ENCODE measurements at places on chromosomes 3 and 15.

GRCh38 chr15:92645051-92645631 is 10.4 kb downstream of the FAM174B start:
- no peak for DNase-seq

DNA sequence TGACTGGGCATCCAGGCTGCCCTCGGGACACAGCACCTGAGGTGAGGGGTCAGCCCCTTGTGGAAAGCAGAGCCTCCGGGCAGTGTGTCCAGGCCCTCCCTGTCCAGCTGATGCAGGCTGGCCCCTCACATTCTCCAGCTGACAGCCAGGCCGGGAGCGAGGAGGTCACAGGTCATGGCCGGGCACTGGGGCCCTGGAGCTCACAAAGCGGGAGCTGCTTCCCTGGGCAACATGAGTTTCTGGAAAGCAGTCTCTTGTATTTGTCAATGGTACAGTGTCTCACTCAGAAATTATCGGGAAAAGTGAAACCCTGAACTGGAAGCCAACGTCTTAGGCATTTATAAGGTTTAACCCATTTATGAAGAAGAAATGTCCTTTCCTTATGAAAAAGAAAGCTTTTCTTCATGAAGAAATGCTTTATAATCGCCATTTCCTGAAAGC is 118.5 kb downstream of the OPA1 start:
- DNase-seq = no peak

- DNase-seq = no peak
Measured at GRCh38 chr3:37859908-37860199, 1.8 kb upstream of the CTDSPL start.

GRCh38 chr3:152176241-152176640 is 92.5 kb upstream of the MBNL1 start:
- no peak for DNase-seq

GRCh38 chr3:48460517-48460902 is 14.0 kb downstream of the ATRIP start:
- no peak for DNase-seq

- peak; percentile 70 for DNase-seq
Measured at GRCh38 chr15:20356444-20356910, 185.1 kb downstream of the GOLGA6L6 start.

DNA sequence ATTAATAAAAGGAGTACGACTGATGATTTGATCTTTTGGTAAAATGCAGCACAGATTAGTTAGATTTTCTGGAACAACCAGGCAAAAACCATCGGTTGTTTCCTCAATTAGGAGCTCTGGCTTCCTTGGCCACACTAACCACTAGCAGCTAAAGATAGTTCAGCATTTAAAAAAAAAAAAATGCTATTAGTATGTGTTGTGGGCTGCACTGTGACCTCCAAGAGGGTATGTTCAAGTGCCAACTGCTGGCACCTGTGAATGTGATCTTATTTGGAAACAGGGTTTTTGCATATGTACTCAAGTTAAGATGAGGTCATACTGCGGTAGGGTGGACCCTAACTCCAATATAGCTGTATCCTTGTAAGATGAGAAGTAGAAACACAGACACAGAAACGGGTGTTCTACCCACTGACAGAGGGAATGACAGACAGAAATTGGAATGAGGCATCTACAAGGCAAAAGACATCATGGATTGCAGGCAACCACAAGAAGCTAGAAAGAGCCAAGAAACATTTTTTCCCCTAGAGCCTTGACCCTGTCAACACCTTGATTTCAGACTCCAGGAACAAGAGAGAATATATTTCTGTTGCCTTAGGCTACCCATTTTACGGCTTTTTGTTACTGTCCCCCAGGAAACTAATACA is 534.6 kb upstream of the ROBO2 start:
- DNase-seq = no peak

DNA sequence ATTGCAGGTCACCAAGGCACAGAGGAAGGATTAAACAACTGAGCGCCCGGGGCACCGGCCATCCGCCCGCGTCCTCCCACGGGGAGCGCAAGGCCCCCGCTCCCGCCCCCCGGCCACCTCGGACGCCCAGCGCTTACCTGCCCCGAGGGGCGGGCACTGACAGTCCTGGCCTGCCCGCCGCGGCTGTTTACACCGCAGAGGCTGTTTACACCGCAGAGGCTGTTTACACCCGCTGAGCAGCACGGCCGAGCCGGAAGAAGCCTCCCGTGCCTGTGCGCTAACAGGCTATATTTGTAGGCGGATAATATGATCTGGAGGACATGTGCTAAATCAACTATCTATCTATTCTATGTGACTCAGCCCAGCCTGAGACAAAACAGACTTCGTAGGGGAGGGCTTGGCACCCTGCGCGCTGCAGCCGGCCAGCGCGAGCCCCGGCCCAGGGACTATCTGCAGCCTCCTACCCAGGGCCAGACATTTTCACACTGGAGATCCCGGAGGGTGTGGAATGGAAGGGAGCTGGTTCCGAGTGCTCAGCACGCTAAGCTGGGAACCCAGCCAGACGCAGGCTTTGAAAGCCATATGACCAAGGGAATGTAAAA is at the start of gene LRRC2:
LRRC2 (minus strand) TSS at position 263 of the 602 bp plus-strand sequence. CDS start 14,711 bp downstream, outside the sequence.
- DNase-seq = peak; percentile 33

DNA sequence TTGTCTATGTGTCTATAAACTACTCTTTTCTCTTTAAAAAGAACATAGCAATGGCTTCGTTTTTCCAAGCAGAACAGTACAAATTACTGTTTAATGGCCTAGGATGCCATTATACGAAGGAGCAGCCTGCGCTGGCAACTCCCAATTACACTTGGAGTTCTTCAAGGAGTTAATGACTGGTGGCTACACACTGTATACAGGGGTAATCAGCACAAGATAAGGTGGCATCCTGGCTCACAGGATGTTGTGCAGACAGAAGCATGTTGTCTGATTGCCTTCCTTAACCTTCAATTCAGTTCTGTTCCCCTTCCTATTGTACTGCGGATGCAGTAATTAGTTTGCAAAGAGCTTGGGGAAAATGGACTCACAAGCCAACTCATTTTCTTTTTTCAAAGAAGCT is 250.7 kb upstream of the ROBO2 start:
- DNase-seq = no peak

DNA sequence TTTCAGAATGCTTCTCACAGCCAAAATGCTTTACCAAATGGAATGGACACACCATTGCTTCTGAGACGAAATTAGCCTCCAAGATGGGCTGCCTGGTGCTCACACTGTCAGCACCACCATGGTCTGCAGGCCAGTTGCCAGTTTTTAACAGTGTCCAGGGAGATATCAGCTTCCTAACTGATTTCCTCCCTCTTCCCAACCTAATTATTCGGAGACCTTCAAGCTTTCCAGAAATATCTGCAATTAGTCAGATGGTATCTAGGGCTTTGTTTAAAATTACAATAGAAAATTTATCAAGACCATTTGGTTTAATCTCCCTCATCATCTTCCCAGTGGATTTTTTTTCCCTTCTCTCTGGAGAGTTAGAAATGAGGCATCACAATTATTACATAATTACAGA is 287.5 kb downstream of the ZPLD1 start:
- DNase-seq = no peak

DNA sequence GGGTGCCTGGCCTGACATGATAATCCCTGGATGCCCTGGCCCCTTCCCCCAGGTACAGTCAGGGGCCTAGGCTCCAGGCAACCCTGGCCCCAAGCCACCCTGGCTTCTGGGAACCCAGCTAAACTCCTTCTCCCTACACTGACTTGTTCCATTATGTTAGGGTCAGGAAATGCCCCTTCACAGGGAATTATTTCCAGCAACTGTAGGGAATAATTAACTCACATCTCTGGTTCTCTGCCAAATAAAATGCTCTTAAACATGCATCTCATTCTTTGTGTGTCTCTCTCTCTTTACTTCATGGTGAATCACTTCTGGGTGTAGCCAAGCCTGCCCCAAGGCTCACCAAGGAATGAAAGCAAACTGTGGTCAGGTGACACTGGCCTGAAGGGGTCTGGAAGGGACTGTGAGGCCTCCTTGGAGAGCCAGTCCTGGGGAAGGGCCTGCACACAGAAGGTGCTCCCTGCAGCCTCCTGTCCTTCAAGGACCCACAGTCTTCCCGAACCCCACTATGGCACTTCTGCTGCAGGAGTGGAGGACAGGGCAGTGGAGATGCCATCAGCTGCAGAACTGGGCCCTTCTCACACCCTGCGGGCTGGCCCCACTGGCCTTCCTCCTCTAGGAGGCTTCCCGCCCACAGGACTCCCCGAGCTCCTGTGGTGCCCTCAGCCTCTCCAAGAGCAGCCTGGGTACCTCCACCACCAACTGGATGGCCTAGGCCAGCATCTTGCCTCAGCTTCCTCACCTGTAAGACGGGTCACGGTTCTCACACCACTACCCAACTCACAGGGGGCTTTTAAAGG is 17.6 kb downstream of the TKT start:
- DNase-seq = peak; percentile 19

DNA sequence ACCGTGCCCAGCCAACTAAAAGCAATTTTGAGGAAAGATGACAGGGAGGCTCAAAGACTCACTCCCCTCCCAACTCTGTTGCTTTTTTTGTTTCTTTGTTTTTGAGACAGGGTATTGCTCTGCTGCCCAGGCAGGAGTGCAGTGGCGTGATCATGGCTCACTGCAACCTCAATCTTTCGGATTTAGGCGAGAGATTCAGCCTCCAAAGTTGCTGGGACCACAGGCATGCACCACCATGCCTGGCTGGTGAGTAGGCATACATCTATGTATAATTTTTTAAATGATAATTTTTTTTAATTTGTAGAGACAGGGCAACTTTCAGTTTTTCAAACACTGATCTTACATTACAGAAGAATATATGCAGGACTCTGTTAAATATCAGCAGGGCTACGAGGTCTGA is 15.8 kb upstream of the THUMPD3 start:
- no peak for DNase-seq

DNA sequence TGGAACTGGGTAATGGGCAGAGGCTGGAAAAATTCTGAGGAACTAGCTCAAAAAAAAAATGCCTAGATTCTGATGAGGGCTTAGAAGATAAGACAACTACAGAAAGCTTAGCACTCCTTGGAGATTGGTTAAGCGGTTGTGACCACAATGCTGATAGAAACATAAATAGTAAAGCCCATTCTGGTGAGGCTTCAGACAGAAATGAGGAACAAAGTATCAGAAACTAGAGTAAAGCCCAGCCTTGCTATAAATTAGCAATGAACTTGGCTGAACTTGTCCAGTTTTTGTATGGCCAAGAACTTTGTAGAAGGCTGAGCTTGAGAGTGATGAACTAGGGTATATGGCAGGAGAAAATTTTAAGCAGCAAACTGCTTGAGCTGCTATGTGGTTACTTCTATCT is 25.4 kb downstream of the GOLGB1 start:
- DNase-seq = no peak

DNA sequence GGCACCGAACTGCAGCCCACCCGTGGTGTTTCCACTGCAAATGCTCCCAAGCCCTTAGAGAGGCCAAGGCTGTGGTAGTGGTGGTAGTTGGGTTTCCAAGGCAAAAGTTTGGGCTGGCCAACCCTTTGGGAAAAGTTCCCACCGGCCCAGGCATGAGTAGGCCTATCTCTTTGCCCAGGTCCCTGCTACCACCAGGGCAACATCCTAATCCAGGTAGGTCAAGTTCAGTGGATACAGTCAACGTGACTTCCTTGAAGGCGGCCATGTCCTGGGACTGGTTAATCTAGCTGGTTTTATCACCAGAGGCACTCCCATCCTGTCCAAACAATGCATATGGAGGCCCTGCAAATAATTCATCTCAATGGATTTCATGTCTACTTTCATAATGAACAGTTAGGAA is 1.6 kb upstream of the ONECUT1 start:
- DNase-seq = no peak

GRCh38 chr15:80010131-80010673 is 39.2 kb upstream of the BCL2A1 start:
- DNase-seq = no peak

- DNase-seq = peak; percentile 59
Measured at GRCh38 chr15:38254051-38254883, 1.6 kb downstream of the SPRED1 start.

DNA sequence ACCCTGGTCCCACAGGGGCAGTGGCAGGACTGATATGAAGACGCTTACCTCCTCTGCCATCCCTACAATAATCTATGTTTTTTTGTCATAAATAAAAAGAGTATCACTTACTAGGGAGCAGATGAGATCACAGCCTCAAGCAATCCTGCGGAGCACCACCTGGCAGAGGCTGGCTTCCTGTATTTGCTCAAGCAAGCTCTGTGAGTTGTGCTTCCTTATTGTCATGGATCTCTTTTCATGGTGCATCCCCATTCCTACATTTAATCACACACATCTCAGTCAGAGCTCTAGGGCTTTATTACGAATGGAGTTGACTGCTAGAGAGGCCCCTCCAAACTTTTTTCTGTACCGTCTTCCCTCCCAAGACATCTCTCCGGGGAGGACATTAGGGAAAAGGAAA is 186.0 kb downstream of the UBE2E2 start:
- no peak for DNase-seq

DNA sequence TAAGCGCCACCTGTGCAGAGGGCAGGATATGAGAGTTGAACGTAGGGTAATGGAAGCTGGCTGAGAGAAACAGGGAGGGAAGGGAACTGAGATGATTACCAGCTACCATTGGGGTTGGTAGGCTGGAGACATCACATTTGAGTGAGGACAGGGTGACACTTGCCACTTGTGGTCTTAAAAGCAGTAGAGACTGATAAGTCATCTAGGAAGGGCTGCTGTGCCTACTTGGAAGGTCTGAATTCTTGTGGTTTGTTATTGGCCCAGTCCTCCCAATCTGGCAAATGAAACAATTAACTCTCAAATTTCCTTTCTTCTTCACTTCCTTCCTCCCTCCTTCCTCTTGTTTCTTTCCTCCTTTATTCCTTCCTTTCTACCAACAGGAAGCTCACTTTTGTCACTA is 46.8 kb downstream of the COL6A5 start:
- no peak for DNase-seq

DNA sequence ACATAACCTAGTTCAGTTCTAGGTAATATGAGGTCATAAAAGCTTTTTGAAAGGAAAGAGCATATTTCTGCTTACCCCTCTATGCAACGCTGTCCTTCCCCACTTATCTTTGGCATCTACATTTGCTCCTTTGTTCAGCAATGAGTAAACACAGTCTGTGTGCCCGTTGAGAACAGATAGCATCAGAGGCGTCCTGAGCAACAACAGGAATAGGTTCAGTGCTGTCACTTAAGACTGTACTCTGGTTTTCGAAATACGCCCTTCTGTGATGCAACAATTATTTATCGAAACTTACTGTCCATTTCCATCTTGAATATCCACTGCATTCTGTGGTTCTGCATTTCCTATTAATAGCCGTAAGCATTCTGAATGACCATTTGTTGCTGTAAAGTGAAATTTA is 84.4 kb downstream of the BTD start:
- peak; percentile 27 for DNase-seq

- DNase-seq = no peak
Measured at GRCh38 chr3:139062918-139063317, 18.2 kb upstream of the PRR23C start.

GRCh38 chr3:45593708-45594601 is 596 bp upstream of the LIMD1 start:
- peak; percentile 87 for DNase-seq

DNA sequence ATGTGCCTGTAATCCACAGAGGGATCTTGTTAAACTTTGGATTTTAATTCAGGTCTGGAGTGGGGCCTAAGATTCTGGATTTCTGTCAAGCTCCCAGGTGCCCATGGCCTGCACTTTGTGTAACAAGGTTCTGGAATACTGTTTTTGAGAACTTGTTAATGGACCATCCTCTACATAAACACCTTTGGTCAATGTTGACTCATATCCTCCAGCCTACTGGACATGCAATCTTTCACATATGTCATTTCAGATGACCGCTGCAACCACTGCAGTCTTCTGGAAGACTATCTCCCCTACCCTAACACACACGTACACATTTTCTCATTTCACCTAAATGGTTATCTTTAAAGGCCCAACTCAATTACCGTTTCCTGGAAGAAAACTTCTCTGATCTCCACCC is 302.1 kb upstream of the TPRG1 start:
- no peak for DNase-seq
